ENCODE measurements at places on chromosomes 3 and 15. TPM values are rescaled to one million over a fixed set of nuclear protein-coding genes. Genes with fewer than 3 reads are reported as not detected.

DPPA2 gene
- total RNA-seq = not detected

GOLGA8T gene
- total RNA-seq = not detected

EIF4E3 gene
- total RNA-seq = 2.4 TPM

FAM43A gene
- total RNA-seq = 85.0 TPM

SMCO1 gene
- not detected for total RNA-seq
